Globus pallidus (tissue), 1 donor: ENCODE measurements at places on chromosomes 3 and 15.
A peak's percentile ranks its signal among the peaks of the same experiment; 100 is the strongest.

DNA sequence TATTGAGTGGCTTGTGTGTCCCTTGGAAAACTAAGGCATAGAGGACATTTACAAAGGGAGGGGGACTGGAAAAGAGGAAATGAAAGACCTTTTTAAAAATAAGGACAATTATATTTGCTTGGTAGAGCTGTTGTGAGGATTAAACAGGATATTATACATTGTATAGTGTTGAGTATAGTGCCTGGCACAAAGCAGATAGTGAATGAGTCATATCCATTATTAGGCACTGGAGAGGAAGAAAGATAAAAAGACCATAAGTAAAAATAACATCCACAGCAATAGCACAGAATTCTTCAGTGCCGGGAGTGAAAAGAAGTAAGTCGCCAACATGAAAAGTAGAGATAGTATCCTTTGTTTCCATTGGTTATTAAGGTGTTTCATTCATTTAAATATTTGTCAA is 623.3 kb downstream of the PDCD6IP start:
- no peak for DNase-seq

GRCh38 chr3:123067689-123068600 is 1.1 kb downstream of the PDIA5 start:
- no peak for DNase-seq

GRCh38 chr15:68201879-68202261 is 3.3 kb downstream of the CALML4 start:
- no peak for DNase-seq

DNA sequence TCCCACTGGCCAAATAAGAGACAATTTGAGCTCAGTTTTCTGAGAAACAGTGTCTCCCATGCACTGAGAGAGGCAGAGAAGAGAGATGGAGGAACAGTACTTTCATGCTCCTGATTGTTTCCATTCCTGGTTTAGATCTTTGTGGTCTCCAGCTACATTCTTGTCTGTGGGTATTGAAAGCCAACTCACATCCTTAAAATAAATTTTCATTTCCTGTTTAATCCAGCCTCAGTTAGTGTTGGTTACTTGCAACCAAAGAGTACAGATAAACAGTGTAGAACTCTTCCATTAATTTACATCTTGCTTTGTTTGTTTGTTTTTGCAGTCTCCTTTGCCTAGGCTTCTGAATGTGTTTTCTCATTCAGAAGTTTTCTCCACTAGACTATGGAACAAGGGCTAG is 123.7 kb upstream of the CLSTN2 start:
- no peak for DNase-seq

DNA sequence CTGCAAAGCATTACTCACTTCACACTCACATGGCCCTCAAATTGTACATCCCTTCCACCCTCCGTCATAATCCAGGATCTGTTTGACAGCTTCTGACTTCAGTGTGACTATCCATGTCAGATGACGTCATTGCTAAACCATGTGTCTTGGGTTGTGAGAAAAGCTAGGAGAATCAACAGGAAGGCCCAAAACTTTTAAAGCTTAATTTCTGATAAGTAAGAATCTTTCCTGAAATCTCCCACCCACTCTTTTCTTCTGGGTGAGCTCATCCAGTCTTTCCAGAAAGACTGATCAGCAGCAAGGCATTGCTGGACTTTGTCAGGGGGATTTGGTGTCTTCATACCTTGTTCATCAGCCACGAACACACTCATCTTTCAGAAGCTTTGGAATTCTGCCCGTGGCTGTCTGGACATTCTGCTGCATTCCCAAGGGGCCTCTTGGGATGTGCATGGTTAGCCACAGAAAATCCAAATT is 11.5 kb upstream of the LMCD1 start:
- no peak for DNase-seq

DNA sequence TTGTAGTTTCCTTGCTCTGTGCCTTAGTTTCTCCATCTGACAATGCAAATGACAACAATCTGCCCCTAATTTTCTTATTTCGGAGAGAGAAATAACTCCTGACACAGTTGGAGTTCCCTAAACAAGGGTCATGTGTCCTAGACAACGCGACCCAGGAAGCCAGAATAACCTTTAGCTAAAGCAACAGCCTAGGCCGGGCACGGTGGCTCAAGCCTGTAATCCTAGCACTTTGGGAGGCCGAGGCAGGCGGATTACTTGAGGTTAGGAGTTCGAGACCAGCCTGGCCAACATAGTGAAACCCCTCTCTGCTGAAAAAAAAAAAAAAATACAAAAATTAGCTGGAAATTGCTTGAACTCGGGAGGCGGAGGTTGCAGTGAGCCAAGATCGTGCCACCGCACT is 49.9 kb downstream of the MCF2L2 start:
- DNase-seq: no peak

DNA sequence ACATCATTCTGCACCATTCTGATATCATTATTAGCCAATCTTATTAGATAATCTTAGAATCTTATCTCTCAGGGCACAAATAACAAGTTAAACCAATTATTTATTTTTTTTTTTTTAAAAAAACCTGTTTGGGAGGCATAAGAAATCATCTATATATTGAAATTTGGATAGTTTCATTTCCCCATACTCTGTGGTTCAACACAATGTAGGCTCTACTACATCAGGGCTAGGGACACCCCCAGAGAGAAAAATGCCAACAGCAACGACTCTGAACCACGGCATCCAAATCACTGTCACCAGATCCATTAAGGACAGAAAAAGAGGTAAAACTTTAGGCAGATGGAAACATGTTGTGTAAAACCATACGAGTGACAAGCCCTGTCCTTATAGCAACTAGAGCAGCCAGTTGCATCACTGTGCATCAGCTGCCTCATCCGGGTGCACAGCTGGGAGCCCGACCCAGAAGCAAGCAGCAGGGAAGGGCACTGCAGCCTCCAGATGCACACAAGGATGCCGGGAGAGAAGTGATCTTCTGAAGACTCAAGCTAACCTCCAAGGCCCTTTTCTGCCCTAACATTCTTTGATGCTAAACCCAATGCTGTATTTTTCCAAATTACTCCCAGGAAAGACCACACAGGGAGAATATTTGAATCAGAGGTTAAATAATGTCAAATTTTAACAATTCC is 381.1 kb downstream of the CTNNB1 start:
- no peak for DNase-seq

- DNase-seq: no peak
These were observed 695.9 kb downstream of the NSUN3 start for GRCh38 chr3:94758751-94759150.

DNA sequence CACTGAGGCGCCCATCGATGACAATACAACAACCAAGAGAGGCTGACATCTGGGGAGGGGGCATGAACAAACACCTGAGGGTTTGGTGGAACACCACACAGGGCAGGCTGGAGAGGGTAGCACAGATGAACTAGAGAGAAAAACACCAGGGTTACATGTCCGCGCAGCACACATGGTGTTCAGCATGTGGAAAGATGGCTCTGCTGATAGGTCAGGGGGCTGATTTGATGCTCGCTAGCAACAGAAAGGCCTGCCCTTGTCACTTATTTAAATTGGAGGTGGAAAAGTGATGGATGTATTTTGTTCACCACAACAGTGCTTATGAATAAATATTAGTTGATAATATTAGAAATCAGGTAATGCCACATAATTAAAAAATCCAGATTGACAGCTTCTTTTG is 67.5 kb downstream of the FRMD4B start:
- no peak for DNase-seq

DNA sequence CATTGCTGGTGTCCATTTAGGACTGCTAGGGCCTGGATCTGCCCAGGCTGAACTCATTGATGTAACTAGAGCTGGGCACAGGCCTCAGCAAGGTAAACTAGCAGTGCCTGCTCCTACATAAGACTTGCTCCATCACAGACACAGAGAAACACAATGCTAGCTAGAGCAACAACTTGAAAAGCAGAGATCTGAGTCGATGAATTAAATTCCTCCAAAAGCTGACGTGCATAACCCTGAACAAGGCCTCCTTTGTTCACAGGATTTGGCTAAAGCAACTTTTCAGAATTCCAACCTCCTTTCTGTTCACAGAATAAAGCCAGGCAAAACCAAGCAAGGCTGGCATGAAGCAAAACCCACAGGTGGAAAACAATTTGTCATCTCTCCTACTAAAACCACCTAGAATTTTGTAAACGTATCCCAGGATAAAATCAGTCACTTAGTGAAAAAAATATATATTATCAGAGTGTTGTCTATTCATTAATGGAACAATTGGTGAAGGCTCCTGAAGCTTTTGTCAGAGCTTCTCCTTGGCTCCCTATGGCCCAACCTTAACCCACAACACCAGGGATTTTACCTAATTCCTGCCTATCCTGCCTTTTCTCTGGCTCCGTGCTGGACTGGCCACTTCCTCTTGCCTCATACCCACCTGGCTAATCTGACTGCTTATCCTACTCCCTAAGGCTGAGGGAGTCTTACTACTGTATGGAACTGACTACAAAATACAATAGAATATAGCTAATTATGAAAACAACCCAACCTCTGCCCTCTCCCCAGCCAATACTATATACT is 39.9 kb downstream of the PLCH1 start:
- peak; percentile 73 for DNase-seq

- no peak for DNase-seq
These were observed 1.5 kb upstream of the MGA start for GRCh38 chr15:41658689-41659088.

GRCh38 chr15:67025719-67026609 is 39.4 kb upstream of the SMAD3 start:
- DNase-seq: no peak

DNA sequence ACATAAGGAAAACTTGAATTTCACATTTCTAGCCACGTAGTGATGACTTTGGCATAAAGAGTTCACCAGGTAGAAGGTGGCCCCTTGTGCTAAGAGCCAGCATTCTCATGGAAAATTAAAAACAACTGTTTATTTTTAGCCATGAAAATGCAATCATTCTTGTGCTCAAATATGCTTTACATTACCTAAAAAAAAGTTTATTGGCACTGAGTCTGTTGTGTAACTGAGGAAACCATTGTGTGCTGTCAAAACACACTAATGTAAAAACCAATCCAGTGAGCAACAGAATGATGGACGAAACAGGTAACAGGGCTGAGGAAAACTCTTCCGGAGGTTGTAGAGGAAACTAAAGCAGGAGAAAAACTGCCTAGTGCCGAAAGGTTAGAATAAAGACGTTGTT is 287.0 kb upstream of the TMC3 start:
- no peak for DNase-seq

GRCh38 chr15:76809412-76810103 is 95.6 kb downstream of the SCAPER start:
- no peak for DNase-seq

GRCh38 chr3:61563313-61564271 is 2.2 kb downstream of the PTPRG start:
- DNase-seq: no peak

DNA sequence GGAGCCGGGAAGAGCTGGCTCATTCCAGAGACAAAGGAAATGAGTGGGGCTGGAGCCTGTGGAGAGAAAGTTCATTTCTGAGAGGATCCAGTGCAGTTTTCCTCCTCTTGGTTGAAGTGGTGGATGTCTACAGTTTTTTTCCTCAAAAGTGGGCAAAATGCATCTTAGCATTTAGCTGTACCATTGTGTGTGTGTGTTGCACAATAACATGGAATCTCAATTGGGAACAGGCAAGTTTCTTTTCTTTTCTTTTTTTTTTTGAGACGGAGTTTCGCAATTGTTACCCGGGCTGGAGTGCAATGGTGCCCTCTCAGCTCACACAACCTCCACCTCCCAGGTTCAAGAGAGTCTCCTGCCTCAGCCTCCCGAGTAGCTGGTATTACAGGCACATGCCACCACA is 101.5 kb upstream of the UBE2E1 start:
- DNase-seq: no peak

- DNase-seq: no peak
These were observed 103.6 kb upstream of the BFSP2 start for GRCh38 chr3:133295944-133296917.

- no peak for DNase-seq
These were observed 50.2 kb downstream of the ADAMTS7 start for GRCh38 chr15:78761020-78761419.

GRCh38 chr3:128485282-128486204 is 7.5 kb downstream of the GATA2 start:
- no peak for DNase-seq

- no peak for DNase-seq
These were observed 39.8 kb downstream of the CCDC12 start for GRCh38 chr3:46936733-46937250.

GRCh38 chr15:50390554-50391264 is 33.5 kb upstream of the USP8 start:
- peak; percentile 0 for DNase-seq

DNA sequence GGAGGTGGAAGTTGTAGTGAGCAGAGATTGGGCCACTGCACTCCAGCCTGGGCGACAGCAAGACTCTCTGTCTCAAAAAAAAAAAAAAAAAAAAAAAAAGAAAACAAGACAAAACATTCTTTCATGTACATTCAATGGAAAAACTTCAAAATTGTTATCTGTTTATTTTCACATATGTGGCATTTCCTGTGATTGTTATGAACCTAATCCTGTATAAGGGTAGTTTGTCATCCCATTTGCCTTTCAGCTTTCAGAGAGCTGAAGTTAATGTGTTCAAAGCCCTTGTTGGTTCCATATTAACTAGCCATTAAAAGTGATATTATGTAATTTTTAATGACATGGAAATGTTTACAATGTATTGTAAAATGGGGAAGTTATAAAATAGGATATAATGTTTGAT is 17.3 kb upstream of the NCK1 start:
- DNase-seq: no peak

DNA sequence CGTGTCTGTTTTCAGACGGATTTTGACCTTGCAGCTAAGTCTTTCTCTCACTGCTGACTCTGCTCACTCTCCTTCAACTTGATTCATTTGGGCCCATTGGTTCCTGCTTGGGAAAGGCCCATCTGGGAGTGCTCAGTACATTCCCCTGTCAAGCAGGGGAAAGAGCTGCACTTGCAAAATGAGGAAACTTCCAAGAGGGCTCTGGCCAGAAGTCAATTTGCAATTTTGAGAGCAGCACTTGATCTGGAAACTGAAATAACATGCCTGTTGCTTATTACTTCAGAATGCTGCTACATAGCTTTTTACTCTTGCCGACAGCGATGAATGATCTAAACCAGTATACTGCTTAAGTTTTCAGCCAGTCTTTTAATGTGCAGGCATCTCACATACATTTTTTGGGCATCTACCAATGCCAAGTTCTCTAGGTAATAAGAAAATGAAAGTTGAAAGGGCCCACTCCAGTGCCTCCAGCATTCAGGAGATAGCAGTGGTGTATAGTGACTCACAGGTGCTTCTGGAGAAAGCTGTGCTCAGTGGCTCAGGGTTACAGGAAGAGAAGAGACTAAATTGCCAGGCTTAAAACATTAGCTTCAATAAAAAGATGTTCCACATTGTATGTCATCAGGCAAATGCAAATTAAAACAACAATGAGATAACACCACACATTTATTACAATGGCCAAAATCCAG is 70.1 kb upstream of the RORA start:
- no peak for DNase-seq

- DNase-seq: no peak
These were observed 15.9 kb downstream of the COMMD2 start for GRCh38 chr3:149736175-149736952.
